ENCODE measurements at places on chromosomes 4 and X. TPM values are rescaled to one million over a fixed set of nuclear protein-coding genes. Genes with fewer than 3 reads are reported as not detected.

Gene ZDHHC15
- total RNA-seq: under 0.01 TPM

Gene CCKAR
- total RNA-seq: not detected

Gene TACC3
- 10.3 TPM for total RNA-seq

Gene PPEF1
- 0.13 TPM for total RNA-seq

Gene PROM1
- 13.9 TPM for total RNA-seq

Gene TACR3
- total RNA-seq: not detected

Gene UCP1
- total RNA-seq: not detected

Gene ADAMTS3
- total RNA-seq: 6.7 TPM

Gene STPG2
- not detected for total RNA-seq

Gene IL15
- 7.3 TPM for total RNA-seq

Gene WNK3
- 1.3 TPM for total RNA-seq

Gene ZBED1
- 29.2 TPM for total RNA-seq

Gene GALNTL6
- 0.25 TPM for total RNA-seq

Gene ITGB1BP2
- total RNA-seq: 1.6 TPM

Gene GPRIN3
- total RNA-seq: 3.5 TPM

Gene SOD3
- 0.65 TPM for total RNA-seq

Gene TRIM75
- not detected for total RNA-seq

Gene CYP2U1
- total RNA-seq: 8.2 TPM

Gene GRXCR1
- total RNA-seq: not detected

Gene CXXC4
- total RNA-seq: 0.76 TPM

Gene TRAM1L1
- 2.4 TPM for total RNA-seq

Gene DOK7
- 8.6 TPM for total RNA-seq

Gene PSAPL1
- not detected for total RNA-seq

Gene CTAG2
- 2.8 TPM for total RNA-seq

Gene NDP
- total RNA-seq: not detected

Gene CLDN2
- 2.0 TPM for total RNA-seq

Gene RAB41
- total RNA-seq: not detected

Gene C4orf50
- total RNA-seq: not detected

Gene SPON2
- total RNA-seq: 83.5 TPM

Gene RGN
- total RNA-seq: 2.7 TPM

Gene CCNB3
- total RNA-seq: under 0.01 TPM

Gene TMEM31
- total RNA-seq: not detected

Gene VCX
- not detected for total RNA-seq

Gene GABRE
- 3.2 TPM for total RNA-seq

Gene WDR1
- total RNA-seq: 463 TPM

Gene RPA4
- 0.13 TPM for total RNA-seq

Gene G3BP2
- total RNA-seq: 73.0 TPM

Gene RBMXL3
- not detected for total RNA-seq

Gene PRAF2
- total RNA-seq: 35.4 TPM

Gene ZNF630
- total RNA-seq: 0.33 TPM

Gene ZIC3
- not detected for total RNA-seq

Gene PRR32
- total RNA-seq: not detected

Gene PAGE1
- not detected for total RNA-seq

Gene PRICKLE3
- 10.8 TPM for total RNA-seq

Gene TCP11X2
- total RNA-seq: not detected

Gene GPM6B
- 0.13 TPM for total RNA-seq

Gene ZFP42
- total RNA-seq: 6.5 TPM

Gene PABPC1L2B
- total RNA-seq: not detected

Gene XG
- not detected for total RNA-seq

Gene SLC25A5
- total RNA-seq: 483 TPM

Gene RASSF6
- 0.16 TPM for total RNA-seq

Gene PPAT
- total RNA-seq: 7.9 TPM

Gene GAGE2A
- total RNA-seq: not detected

Data from mesangial cell (primary cell).